NCI-H526 (cell line): ENCODE measurements at places on chromosomes 3 and 15.
A peak's percentile ranks its signal among the peaks of the same experiment; 100 is the strongest.

GRCh38 chr3:193788189-193788991 lies 195.4 kb downstream of the OPA1 start:
- peak; percentile 89 for DNase-seq

DNA sequence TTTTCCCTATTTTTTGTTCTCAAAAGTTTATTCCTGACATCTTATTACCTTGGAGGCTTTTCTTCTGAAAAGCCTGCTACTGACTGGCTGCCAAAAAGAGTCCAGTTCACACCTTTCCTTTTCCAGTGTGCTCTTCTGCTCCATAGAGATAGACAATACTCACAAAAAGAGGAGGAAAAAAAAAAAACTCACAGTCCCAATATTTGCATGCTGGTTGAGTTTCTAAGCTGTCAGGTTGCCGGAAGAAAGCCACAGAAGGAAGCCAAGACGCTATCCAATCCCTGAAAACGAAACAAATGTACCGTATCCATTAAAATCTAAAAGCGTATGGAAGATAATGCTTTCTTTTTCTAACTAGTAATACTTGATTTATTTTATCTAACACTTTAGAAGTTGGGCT lies 299.5 kb downstream of the CADM2 start:
- DNase-seq, result no peak

- DNase-seq, result no peak
These were observed 8.9 kb upstream of the ALDH1A2 start for GRCh38 chr15:58074452-58074851.

DNA sequence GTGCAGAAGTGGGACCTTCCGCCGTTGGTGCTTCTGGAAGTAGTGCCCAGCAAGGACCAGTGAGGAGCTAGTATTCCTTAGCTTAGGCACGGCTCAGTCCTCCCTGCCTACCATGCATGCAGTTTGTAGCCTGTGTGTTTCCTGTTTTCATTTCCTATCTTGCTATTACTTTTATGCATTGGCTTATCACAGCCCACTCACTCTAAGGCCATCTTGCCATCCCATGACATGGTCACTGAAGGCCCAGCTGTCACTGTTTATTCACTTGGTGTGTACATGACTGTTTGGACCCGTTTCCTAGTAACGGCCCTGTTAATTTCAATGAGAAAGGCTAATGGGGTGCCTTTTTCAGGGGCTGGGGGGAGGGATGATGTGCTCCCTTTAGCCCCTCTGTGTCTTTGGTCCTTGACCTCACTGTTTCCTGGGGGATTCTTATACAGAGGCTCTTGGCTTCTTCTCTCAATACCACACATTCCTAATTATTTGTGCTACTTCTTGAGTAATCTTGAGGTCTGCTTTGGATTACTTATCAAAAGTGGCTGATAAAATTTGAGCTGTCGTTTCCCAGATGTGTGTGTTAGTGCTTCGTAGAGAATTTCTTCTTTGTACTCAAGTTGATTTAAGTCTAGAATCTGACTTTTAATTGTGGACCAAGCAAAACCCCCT lies 24.5 kb upstream of the TRAK1 start:
- no peak for DNase-seq

- no peak for DNase-seq
These were observed 153.9 kb downstream of the APBA2 start for GRCh38 chr15:29039466-29040369.

DNA sequence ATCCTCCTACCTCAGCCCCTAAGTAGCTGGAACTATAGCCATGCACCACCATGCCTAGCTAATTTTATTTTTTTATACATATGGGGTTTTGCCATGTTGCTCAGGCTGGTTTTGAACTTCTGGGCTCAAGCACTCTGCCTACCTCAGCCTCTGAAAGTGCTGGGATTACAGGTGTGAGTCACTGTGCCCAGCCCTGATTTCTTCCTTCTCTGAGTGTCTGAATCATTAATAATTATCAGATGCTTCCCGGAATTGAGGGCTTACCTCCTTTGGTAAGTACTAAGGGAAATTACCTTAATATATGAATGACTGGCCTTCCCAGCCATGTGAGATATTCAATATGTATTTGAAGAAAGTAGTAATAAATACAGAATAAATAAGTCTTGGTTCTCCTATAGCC lies 7.2 kb downstream of the CLPX start:
- DNase-seq, result no peak

DNA sequence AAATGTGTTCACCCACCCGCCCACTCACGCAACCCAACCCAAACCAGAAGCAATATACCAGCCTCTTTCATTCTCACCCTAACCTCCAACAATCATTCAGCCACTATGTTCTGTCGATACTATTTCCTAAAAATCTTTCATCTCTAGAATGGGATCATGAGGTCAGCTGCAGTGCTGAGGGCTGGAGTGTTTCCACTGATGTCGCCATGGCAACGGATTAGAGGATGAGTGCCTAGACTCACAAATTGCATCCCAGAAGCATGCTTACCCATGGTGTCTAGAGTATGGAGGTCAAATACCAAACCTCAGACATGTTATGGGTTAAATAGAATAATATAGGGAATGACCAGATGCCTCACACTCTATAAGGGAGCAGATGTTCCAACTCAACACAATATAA lies 138.5 kb downstream of the GABRB3 start:
- no peak for DNase-seq

DNA sequence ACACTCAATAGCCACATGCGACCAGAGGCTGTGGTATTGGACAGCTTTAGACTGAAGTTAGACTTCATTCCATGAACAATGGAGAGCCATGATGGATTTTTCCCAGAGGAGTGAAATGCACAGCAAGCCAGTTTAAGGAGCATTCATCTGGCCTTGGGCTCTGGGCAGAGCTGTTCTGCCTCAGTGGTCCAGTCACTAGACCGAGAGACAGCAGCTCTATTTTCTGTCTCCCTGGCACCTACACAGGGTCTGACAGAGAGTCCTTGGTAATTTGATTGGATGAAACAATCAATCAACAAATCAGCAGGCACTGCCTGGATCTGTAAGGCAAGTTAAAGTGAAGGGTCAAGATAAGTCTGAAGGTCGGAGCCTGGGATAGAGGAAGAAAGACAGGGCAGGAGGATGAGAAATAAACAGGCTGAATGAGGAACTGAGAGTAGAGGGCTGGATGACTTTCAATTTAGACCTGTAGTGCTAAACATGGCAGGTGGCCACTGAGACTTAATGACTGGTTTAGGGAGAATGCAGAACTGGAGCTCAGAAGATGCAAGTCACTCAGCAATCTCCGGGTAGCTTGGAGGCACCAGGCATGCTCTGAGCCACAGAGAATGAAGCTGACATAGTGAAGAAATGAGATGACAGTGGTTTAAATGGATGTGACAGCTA lies 98.5 kb upstream of the SLC25A36 start:
- DNase-seq, result no peak

DNA sequence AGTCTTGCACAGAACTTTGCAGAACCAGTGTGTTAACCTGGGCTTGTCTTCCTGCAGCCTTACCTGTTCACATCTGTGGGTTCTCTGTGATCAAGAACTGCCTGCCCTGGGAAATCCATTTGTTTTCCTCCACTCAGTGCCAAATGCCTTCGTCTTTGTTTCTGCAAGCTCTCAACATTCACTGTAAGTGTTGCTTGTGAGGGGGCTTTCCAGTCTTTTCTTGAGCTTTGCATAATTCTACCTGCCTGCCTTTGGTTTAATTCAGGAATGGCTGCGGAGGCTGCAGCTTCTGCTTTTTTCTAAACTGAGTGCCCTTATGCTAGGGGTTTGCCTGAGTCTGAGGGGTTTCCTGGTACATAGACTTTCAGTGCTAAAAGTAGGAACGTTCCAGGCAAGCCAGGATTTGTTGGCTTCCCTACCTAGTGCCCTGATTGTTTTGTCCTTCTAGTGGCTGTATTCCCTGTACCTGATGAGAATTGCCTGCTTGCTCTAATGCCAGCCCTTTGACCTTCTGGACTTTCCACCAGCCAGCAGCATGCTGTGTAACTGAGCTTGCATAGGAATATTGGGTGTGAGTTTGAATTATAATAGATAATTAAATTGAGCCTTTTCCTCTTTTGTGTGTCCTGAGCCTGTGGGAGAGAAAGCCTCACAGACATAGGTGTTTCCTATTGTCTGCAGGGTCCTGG lies 96.6 kb upstream of the CLSTN2 start:
- no peak for DNase-seq

- no peak for DNase-seq
These were observed 54.1 kb upstream of the CCR2 start for GRCh38 chr3:46299608-46300460.

DNA sequence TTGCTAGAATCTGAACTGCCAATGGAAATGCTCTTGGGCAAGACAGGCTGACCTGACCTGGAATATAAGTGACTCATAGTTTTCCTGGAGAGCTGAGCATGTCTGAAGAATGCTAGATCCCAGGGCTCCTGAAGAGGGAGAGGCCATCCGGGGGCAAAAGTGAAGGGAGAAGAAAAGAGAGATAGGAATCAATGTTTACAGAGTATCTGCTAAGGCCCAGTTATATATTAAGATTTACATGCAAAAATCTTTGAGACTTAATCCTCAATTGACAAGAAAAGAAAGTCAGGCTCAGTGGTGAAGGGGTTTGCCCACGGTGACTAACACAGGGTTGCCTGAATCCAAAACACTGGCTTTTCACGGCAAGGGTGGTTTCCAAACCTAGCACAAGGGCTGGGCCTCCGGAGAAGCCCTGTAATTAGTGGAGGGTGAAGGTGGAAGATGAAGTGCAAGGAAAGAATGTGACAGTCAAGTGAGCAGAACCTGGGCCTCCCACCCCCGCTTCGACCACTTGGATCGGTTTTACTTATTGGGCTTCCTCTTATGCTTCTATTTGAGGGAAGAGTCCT lies 91.7 kb upstream of the FGF12 start:
- no peak for DNase-seq

GRCh38 chr3:144593881-144594280 lies 622.3 kb downstream of the DIPK2A start:
- no peak for DNase-seq

- DNase-seq, result no peak
These were observed 249.8 kb downstream of the POLQ start for GRCh38 chr3:121295979-121296378.

DNA sequence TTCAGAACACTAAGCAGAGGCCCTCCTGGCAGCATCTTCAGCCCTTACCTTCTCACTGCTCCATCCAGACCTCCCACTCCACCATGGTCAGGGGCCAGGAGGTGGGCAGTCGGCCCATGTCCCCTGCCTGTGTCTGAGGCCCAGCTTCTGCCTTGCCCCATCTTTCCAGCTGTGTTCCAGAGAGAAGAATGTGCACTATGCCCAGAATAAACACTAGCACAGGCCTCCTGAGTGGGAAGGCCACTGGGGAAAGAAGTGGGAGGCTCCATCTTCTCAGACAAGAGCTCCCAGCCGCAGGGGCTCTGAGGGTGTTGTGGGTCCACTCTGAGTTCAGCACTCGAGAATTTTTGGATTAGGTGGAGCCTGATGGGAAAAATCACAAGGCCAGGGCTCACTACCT lies 44.5 kb downstream of the ADCY5 start:
- no peak for DNase-seq

DNA sequence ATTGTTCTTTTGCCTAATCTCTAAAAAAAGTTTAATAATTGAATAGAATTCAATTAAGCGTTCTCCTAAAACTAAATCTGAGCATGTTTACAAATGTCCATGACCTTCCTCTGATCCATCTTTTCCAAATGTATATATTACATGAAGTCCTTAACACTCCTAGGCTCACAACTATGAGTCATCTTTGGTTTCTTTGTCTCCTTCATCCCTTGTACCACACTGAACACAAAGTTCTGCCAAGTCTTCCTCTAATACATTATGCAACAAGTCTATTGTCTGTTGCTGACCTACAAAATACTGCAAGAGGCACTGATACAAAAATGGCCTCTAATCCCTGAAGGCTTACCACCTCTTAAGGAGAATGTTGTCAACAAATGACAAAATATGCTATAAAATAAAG lies 550.2 kb downstream of the PYDC2 start:
- no peak for DNase-seq

- no peak for DNase-seq
These were observed 3.6 kb downstream of the PDIA3 start for GRCh38 chr15:43749690-43750345.

DNA sequence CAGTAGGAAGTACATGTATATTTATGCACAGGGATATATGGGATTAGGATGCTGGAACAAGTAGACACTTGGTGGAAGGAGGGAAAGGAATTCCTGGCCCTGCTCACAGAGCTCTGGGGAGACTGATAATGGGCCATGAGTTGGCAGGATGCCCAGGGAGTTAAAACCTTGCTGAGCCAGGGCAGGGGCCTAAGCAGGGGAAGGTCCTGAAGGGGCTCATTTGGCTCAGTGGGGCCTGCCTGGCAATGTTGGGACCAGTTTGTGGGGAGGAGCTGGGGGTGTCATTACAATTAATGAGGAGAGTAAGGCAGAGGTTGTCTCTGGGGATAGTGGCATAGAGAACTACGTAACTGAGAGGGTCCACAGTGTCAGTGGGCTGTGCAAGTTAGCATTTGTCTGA lies 124.2 kb upstream of the ADPGK start:
- DNase-seq, result peak; percentile 60

DNA sequence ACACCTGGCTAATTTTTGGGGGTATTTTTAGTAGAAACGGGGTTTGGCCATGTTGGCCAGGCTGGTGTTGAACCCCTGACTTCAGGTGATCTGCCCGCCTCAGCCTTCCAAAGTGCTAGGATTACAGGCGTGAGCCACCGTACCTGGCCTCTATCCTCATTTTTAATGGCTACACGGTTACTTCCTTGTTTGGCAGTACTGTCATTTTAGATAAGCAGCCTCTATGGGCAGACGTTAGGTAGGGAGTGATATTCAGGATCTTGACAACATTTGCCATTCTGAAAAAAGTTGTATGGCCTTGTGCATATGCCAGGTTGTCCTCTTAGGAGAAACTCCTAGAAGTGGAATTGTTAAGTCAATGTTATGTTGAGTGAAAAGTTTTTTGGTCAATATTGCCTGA lies 141.7 kb downstream of the ITPR1 start:
- no peak for DNase-seq

- DNase-seq, result no peak
These were observed 2.2 kb downstream of the MAPK6 start for GRCh38 chr15:52021128-52021671.

- no peak for DNase-seq
These were observed 267.3 kb upstream of the LRRFIP2 start for GRCh38 chr3:37441689-37442088.

DNA sequence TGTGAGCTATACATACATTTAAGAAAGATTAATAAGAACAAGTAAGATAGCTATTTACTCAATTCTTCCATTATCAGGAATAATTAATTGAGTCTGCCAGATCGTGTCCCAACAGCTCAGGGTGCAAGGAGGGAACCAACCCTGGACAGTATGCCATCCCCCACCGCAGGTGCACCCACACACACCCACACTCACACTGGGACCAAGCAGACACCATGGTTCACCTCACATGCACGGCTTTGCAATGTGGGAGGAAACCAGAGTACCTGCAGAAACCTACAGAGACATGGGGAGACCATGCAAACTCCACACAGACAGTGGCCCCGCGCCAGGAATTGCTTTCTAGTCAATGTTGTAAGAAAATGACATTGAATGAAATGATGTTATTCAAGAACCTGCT lies 20.0 kb upstream of the TJP1 start:
- no peak for DNase-seq

DNA sequence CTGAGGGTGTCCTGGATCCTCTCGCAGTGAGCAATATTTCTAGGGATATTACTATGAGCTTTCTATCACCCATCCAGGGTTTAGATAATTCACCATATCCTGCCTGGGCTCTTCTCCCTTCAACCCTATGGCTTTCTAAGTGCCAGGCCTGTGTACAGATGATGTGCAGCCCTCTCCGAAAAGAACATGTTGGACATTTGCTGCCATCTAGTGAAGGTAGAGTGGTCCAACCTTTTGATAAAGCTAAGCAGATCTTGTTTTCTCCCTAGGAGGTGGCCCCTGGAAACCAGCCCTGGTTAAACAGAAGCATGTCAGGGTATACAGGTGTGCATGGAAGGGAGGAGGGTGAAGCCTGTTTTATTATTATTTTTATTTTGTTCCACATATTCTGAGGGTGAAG lies 27.9 kb upstream of the SCN10A start:
- peak; percentile 44 for DNase-seq
